SHP77 treated with DMSO at 0.1 percent for 48 hours (cell line): ENCODE measurements at places on chromosomes 1 and 21.

DNA sequence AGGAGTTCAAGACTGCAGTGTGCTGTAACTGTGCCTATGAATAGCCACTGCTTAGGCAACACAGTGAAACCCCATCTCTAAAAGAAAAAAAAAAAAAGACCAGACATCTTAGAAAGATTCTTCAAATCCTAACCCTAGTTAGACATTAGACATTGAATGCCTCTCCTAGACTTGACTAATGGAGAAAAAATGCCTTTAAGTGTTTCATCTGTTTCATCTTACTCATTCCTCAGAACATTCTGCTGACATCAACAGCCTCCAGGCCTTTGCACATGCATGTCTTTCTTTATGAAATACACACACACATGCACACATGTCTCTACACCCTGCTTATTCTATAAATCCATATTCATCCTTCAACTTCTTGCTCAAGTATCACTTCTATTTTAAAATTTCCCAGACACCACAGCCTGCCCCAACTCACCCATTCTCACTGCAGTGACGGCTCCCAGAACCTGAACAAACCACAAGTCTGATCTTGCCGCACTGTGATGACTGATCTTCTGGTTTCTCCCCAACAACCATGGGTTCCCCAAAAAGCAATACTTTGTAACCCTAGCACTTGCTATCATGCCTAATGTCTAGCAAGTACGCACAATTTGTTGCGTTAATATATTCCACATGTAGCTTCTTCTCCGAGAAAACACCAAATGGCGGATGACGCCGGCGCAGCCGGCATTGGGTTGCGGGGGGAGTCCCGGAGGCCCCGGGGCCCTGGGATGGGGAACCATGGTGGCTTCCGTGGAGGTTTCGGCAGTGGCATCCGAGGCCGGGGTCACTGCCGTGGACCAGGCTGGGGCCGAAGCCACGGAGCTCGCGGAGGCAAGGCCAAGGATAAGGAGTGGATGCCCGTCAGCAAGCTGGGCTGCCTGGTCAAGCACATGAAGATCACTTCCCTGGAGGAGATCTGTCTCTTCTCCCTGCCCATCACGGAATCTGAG lies 37.4 kb downstream of the LRRC52 start:
- no peak for DNase-seq

DNA sequence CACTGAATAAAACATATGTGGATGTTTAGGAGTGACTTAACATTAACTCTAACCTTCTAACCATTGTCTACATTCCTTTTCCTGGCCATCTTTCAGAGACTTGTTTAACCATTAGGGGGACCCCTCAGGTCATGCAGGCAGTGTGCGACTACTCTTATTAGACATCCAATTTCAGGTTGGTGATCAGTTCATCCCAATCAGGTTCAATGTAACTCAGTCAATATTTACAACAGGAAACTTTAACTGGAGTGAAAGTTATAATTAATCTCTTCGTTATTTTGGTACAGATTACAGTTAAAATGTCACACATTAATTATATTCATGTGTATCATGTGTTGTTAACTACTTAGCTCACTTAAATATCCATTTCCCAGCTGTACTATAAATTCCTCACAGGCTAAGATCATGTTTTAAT lies 68.8 kb upstream of the RGS1 start:
- no peak for DNase-seq

GRCh38 chr21:42321845-42322244 lies 6.6 kb upstream of the TFF3 start:
- DNase-seq, result no peak

GRCh38 chr1:113647164-113647563 lies 112.1 kb downstream of the PHTF1 start:
- no peak for DNase-seq

GRCh38 chr21:34130716-34130985 lies 57.3 kb downstream of the MRPS6 start:
- DNase-seq, result no peak

GRCh38 chr1:115980998-115981993 lies 5.0 kb downstream of the SLC22A15 start:
- peak; percentile 13 for DNase-seq

DNA sequence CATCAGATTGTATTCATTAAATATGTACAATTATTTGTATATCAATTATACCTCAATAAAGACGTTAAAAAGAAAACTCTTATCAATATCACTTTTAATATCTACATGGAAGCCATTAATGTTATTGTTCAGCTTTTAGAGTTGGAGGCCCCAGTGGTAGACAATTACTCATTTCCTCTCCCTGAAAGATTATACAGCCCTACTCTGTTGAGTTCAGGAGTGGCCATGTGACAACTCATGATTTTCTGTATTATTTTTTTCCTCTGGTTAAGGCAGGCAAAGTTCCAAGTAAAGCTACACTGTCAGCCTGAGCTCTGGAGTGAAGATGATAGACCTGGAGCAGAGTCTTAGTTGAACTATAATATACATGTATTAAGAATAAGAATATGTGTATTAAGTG lies 247.9 kb upstream of the B3GALT2 start:
- DNase-seq, result no peak
